Activated CD4-positive, alpha-beta T cell treated with anti-CD3 and anti-CD28 coated beads, Interleukin-2, amount 10 ng/mL, durations not matched to agents 7 days and 5 days (primary cell): ENCODE measurements at places on chromosomes 3 and 15. TPM values are rescaled to one million over a fixed set of nuclear protein-coding genes. Genes with fewer than 3 reads are reported as not detected.

Gene ITGB5
- total RNA-seq: 0.37 TPM

DNA sequence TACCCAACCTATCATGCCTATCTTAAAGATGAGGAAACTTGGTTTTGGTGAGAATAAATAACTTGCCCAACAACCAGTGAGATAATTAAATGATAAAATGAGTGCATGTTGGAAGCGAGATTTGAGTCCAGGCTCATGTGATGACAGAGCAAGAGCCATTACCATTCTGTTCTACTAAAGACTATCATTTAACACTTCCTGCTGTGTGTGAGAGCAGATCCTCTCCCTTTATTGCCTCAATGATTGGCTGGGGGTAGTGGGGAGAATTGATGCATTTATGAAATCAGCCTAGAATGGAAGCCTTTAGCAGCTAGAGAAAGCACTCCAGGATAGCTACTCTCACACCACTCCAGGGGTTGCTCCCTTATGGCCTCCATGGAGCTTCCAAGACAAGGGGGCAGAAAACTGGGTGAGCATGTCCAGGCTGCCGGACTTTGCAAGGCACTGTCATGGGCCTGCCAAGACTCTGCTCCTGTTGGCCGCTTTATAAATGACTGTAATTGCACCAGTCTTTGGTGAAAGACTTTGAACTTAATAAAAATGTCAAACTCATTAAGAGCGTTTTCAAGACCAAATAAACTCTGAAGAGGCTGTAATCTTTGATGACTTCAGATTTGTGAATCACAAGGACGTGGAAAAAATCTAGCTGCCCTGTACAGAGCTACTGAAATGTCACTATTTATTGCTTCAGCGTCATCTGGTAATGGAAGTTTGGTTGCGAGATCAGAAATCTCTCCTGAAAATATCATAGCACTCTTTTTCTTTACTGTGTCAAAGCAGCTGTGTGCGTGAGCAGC is 209.1 kb upstream of the NR2E3 start:
- H3K4me3 ChIP-seq: no peak overlapping the region
- H3K27me3 ChIP-seq: peaks cover 7% of the 10 kb centered on the region
- H3K4me1 ChIP-seq: no peaks in the 10 kb centered on the region
- no peak for DNase-seq

DNA sequence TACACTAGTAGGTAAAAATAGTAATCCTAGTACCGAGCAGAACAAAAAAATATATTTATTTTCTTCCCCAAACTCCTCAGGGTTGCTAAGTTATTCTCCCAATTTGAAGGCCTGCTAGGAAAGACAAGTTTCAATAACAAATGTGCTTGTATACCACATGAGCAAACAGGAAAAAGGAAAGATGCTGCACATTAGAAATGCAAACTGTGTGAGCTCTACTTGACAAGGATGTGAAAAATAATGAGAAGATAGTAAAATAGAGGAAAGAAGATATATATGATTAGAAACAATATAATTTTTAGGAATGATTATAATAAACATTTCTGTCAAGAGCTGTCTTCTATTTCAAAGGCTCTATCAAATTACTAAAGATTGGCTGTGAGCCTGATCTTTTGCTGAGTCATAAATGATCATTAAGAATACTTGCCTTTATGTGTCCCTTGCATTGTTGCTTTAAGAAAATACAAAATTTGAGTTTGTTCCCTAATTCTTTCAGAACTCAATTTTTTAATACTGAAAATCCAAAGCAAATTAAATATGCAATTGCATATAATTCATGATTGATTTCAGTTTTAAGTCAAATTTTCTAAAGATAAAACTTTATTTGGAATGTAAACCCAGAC is 174.2 kb downstream of the NEK10 start:
- H3K27me3 ChIP-seq: no peaks in the 10 kb centered on the region
- DNase-seq: no peak
- H3K4me3 ChIP-seq: no peak overlapping the region
- H3K4me1 ChIP-seq: no peaks in the 10 kb centered on the region
- H3K27ac ChIP-seq: no peak overlapping the region

DNA sequence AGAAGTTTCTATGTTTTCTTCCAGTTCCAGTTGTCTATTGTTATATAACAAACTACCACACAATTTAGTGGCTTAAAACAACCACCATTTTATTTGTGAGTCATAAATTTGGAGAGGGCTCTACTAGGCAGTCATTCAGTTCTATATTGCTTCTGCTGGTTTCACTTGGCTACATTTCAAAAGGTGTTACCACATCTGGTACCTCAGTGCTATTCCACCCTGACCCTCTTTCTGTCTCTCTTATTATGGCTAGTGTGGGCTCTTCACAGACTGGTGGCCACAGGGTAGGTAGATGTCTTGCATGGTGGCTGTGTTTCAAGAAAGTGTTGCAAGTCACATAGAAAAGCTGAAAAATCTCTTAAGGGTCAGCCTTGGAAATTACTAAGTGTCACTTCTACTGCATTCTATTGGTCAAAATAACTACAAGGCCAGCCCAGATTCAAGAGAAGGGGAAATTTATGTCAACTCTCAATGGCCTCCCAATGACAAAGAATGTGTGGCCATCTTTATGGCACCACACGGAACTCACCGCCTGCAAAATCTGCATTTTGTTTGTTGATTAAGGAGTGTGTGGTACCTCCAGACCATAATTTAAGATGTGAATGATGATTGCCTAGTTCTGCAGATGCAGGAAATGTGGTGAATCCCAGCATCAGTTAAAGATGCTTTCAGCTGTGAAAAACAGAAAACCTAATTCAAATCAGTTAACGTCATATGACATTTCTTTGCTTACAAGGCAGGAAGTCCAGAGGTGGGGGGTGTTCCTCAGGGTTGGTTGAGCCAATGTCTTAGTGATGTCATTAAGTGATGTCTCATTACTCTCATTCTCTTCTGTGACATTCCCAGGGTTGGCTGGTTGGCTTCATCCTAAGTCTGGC is 105.8 kb upstream of the RASGRP1 start:
- H3K27me3 ChIP-seq: no peaks in the 10 kb centered on the region
- H3K4me3 ChIP-seq: peak overlapping the region; percentile 11
- peaks cover 90% of the 10 kb centered on the region for H3K4me1 ChIP-seq
- H3K27ac ChIP-seq: peak overlapping the region; percentile 95

DNA sequence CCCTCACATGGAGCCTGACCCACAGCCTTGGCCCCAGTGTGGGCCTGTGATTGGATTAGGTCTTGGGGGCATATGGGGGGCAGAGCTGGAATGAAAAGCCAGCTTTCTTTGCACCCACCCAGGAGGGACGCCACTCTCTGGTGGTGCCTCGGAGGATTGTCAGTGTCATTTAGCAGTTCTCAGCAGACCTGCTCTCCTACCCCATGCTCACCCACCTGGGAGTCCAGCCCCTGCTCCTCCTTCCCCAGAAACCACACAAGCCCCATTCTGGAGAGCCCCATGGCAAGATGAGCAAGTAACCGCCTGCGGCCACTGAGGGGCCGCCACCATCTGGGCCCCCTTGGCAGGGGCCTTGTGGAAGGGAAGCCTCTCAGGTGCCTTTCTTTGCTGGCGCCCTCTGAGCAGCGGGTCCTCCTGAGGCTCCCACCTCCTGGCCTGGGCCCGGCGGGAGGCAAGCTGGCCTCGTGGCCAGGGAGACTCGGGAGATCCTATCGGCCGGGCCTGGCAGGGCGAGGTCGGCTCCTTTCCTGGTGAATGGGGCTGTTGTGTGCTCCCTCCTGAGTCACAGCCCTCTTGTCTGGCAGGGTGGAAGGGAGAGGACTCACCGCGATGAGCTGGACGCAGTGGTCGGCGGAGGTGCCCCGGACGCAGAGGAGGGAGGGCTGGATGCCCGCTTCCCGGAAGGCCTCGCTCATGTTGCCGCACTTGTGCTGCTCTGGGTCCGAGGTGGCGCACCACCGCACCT is 2.3 kb downstream of the MELTF start:
- no peaks in the 10 kb centered on the region for H3K36me3 ChIP-seq
- no peak for DNase-seq
- peaks cover 4% of the 10 kb centered on the region for H3K27me3 ChIP-seq

DNA sequence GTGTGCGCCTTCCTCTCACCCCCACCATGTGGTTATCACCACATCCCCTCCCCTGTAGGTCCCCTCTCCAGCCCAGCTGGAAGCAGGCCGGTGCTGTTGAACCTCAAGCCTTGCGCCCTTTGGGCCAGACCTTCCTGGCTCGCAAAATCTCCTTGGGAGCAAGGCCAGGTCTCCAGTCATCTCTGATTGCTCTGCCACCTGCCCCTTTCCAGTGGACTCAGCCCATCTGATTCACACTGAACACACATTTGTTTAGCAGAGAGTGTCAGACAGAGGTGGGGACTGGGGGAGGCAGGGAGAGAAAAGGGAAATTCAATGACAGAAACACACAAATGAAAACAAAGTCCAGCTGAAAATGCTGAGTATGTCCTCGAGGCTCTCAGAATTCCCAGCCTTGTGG is 119.4 kb downstream of the TPRA1 start:
- peaks cover 3% of the 10 kb centered on the region for H3K27me3 ChIP-seq
- no peaks in the 10 kb centered on the region for H3K4me1 ChIP-seq
- no peak overlapping the region for H3K4me3 ChIP-seq
- DNase-seq: no peak
- H3K36me3 ChIP-seq: no peaks in the 10 kb centered on the region
- no peak overlapping the region for H3K27ac ChIP-seq

DNA sequence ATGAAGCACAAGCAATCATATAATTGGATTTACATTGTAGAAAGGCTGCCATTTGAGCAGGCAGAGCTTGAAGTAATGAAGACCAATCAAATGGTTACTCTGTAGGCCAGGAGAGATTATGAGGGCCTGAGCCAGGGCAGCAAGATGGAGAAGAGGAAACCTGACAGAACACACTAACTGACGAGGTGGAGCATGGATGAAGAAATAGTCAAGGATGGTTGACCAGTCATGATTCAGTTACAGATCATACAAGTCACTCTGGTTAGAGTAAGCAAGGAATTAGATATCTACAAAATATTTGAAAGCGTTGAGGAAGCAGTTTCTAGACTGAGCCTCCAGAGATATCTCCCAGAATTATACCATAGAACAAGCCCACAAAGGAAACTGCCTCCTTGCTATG is 101.8 kb upstream of the THSD4 start:
- no peaks in the 10 kb centered on the region for H3K36me3 ChIP-seq
- peaks cover 13% of the 10 kb centered on the region for H3K27me3 ChIP-seq
- H3K4me3 ChIP-seq: no peak overlapping the region
- no peak overlapping the region for H3K27ac ChIP-seq
- H3K4me1 ChIP-seq: no peaks in the 10 kb centered on the region

DNA sequence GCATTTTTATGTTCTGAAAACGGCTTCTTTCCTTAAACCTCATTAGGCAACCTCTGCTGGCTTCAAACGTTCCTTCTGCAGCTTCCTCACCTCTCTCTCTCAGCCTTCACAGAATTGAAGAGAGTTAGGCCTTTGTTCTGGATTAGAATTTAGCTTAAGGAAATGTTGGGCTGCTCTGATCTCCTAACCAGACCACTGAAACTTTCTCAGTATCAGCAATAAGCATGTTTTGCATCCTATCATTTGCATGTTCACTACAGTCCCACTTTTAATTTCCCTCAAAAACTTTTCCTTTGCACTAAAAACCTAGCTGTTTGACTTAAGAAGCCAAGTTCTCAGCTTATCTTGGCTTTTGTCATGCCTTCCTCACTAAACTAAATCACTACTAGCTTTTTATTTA is 49.5 kb downstream of the SMARCC1 start:
- H3K4me1 ChIP-seq: peaks cover 7% of the 10 kb centered on the region
- H3K4me3 ChIP-seq: no peak overlapping the region
- DNase-seq: no peak

DNA sequence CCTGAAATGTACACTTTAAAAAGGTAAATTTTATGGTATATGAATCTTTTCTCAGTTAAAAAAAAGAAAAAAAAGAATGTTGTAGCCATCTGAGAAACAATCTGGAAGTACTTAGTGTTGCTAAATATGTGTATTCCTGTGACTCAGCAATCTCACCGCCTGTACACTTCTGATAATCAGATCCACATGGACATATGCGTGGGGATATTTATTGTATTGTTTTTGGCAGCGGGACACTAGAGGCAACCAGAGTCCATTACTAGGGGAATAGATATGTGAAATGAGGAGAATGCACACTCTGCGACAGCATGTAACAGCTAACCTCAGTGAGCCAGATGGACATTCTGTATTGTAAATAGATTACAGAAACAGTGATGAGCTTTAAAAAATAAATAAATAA is 65.4 kb downstream of the AQP9 start:
- H3K27ac ChIP-seq: no peak overlapping the region
- no peaks in the 10 kb centered on the region for H3K4me1 ChIP-seq
- peaks cover 17% of the 10 kb centered on the region for H3K27me3 ChIP-seq
- DNase-seq: no peak

DNA sequence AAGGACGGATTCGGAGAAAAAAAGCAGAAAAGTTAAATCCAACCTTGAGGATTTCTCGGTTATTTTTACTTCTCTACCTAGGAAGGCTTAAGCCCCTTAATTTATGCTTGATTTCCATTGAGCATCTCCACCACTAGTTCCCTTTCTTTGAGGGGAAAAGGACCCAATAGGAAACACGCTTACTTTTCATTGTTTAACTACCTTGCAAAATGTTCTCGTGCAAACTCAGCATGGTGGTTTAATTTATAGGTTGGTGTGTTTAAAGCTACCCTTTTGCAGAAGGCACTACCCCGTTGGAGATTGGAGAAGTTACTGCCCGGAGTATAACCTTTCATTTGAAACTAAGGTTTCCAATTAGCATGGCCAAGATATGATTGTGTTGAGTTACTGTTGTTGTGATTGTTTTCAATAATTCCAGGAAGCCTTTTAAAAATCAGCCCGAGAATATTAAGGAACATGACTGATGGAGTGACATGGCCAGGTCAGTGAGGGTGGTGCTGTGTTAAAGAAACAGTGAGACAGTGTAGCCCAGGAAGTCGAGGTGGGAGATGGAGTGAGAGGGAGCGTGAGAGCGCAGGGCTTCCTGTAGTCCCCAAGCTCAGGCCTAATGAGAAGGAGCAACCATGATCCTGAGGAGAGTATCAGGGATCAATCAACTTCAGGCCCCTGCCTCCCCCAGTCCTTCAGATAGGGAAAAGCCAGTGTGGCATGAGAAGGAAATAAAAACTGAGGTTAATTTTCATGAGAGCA is 76.6 kb downstream of the AQP9 start:
- no peaks in the 10 kb centered on the region for H3K4me1 ChIP-seq
- H3K36me3 ChIP-seq: no peaks in the 10 kb centered on the region
- DNase-seq: no peak
- H3K27me3 ChIP-seq: peaks cover 16% of the 10 kb centered on the region
- no peak overlapping the region for H3K27ac ChIP-seq
- H3K4me3 ChIP-seq: no peak overlapping the region

DNA sequence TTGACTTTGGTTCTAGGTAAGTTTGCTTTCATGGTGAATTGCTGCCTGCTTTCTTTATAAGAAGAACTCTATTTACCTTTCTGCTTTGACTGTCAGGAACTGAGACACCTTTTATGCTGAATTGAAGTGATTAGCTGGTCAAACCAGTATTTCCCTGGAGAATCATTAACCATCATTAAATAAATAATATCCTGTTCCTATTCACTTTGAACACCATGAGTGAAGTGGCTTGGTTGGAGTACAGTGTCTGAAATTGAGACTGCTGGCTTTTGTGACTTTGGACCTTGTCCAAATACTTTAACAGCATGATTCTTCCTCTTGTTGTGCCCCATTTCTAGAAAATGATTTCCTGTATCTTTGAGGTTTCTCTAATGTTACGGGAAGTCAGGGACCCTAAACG is 5.6 kb upstream of the TMEM62 start:
- peaks cover 4% of the 10 kb centered on the region for H3K36me3 ChIP-seq
- no peak overlapping the region for H3K4me3 ChIP-seq
- no peak overlapping the region for H3K27ac ChIP-seq
